ENCODE measurements at places on chromosomes 7 and 10.
A peak's percentile ranks its signal among the peaks of the same experiment; 100 is the strongest.

GRCh38 chr10:58511765-58512490 lies 744 bp upstream of the BICC1 start:
- no peaks in the 10 kb centered on the region for H3K36me3 ChIP-seq
- peak; percentile 19 for DNase-seq
- peak overlapping the region; percentile 70 for H3K27ac ChIP-seq
- H3K4me3 ChIP-seq, result no peak overlapping the region

GRCh38 chr10:50574931-50575330 lies 48.8 kb downstream of the SGMS1 start:
- H3K4me3 ChIP-seq, result no peak overlapping the region
- no peaks in the 10 kb centered on the region for H3K36me3 ChIP-seq
- no peak for DNase-seq
- no peak overlapping the region for H3K27ac ChIP-seq

DNA sequence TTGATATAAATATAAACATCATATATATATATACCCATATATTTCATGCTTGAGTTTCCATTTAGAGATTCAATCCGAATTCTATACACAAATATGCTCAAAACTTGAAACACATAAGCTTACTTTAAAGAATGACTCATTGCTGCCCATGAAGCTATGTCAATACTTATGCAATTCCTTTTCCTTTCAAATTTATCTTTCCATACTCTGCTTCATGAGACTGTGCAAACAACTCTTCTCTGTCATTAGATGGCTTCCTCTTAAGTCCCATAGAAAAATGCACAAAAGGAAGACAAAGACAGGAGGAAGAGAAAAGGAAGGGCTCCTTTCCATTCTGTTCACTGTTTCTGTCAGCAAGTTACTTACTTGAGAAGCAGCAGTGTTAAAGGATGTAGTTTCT lies 895.7 kb upstream of the SORCS1 start:
- H3K27ac ChIP-seq, result no peak overlapping the region
- no peaks in the 10 kb centered on the region for H3K36me3 ChIP-seq
- DNase-seq, result no peak
- H3K4me1 ChIP-seq, result no peaks in the 10 kb centered on the region
- no peaks in the 10 kb centered on the region for H3K27me3 ChIP-seq

DNA sequence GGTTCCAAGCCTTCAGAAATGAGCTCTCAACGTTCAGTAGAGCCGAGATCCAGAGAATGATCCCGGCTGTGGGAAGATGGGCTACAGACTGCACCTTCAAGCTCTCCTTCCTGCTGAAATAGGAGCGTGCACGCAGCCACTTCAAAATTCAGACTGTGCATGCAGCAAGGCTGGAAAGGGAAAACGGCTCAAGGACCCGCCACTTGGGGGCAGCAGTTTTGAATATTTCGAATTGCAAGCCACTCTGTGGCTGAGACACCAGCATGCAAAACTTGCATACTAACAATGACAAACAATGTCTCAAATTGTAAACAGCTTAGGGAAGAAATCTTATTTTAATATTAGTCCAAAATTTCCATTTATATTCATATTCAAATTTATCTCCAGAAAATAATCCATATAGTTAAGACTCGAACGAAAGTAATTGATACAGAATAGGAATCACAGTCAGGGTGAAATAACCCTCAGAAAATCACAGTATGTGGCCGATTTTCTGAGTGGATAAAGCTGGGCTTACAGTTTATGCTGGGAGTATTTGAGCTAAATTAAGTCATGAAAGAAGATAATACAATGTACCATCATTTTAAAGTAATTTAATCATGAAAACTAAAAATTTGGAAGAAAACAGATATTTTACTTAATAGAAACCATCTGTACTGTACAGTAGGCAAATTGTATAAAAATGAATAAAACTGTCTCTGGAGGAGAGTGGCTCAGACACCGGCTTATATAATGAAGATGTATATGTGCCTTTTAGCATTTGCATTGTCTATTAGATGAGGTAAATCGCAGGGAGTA lies 137.9 kb upstream of the MKI67 start:
- DNase-seq, result peak; percentile 72
- H3K36me3 ChIP-seq, result no peaks in the 10 kb centered on the region
- no peaks in the 10 kb centered on the region for H3K4me1 ChIP-seq
- no peak overlapping the region for H3K4me3 ChIP-seq
- no peaks in the 10 kb centered on the region for H3K27me3 ChIP-seq

DNA sequence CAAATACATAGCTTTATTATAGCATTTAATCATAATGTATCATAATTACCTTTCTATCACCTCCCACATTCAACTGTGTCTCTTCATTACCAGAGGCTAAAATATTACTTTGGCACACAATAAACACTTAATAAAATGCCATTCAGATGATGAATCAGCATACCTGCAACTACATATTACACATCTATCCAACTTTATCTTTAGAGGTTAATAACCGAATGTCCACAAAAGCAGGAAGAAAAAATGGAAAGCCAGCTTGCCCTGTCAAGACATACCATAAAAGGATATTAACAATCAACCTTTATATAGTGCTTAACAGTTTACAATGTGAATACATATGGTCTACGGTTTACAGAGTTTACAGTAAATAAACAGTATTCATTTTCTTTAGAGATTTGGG lies 12.7 kb downstream of the CACUL1 start:
- H3K27ac ChIP-seq, result peak overlapping the region; percentile 23
- H3K36me3 ChIP-seq, result no peaks in the 10 kb centered on the region
- H3K4me1 ChIP-seq, result peaks cover 76% of the 10 kb centered on the region
- DNase-seq, result no peak
- no peak overlapping the region for H3K4me3 ChIP-seq
- no peaks in the 10 kb centered on the region for H3K27me3 ChIP-seq

GRCh38 chr7:96778263-96778662 lies 68.6 kb upstream of the SEM1 start:
- no peak overlapping the region for H3K27ac ChIP-seq
- no peak overlapping the region for H3K4me3 ChIP-seq
- H3K4me1 ChIP-seq, result no peaks in the 10 kb centered on the region
- DNase-seq, result no peak
- H3K36me3 ChIP-seq, result no peaks in the 10 kb centered on the region

DNA sequence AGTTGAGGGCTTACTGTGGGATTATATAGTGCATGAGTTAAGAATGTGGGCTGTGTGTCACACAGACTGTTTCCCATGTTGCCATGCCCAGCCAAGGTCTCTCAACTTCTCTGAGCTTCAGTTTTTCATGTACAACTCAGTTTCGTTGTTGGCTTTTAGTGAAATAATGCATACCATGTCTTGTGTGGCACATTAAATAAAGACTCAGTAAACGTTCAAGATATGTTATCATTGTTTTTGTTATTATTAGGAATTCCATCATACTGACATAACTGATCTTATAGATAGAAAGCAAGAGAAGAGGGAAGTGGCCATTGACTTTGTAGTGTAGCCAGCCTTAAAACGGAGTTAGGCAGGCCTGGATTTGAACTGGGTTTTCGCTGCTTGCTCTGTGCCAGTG lies 2.9 kb downstream of the CDK14 start:
- H3K4me1 ChIP-seq, result peaks cover 23% of the 10 kb centered on the region
- DNase-seq, result no peak
- no peak overlapping the region for H3K27ac ChIP-seq
- no peaks in the 10 kb centered on the region for H3K36me3 ChIP-seq

GRCh38 chr7:124322561-124322960 lies 289.7 kb upstream of the TMEM229A start:
- no peaks in the 10 kb centered on the region for H3K4me1 ChIP-seq
- no peak for DNase-seq
- no peaks in the 10 kb centered on the region for H3K27me3 ChIP-seq
- no peak overlapping the region for H3K4me3 ChIP-seq

- no peaks in the 10 kb centered on the region for H3K4me1 ChIP-seq
- no peak overlapping the region for H3K27ac ChIP-seq
- no peaks in the 10 kb centered on the region for H3K36me3 ChIP-seq
- no peak overlapping the region for H3K4me3 ChIP-seq
Measured at GRCh38 chr10:106728232-106728631, 436.3 kb downstream of the SORCS1 start.

- no peaks in the 10 kb centered on the region for H3K27me3 ChIP-seq
- no peak overlapping the region for H3K27ac ChIP-seq
- H3K4me1 ChIP-seq, result no peaks in the 10 kb centered on the region
Measured at GRCh38 chr7:31104361-31105255, 52.5 kb downstream of the ADCYAP1R1 start.

GRCh38 chr10:17406036-17406834 lies 48.2 kb downstream of the ST8SIA6 start:
- no peaks in the 10 kb centered on the region for H3K4me1 ChIP-seq
- no peak overlapping the region for H3K4me3 ChIP-seq
- H3K27ac ChIP-seq, result no peak overlapping the region
- H3K36me3 ChIP-seq, result no peaks in the 10 kb centered on the region
- no peak for DNase-seq

DNA sequence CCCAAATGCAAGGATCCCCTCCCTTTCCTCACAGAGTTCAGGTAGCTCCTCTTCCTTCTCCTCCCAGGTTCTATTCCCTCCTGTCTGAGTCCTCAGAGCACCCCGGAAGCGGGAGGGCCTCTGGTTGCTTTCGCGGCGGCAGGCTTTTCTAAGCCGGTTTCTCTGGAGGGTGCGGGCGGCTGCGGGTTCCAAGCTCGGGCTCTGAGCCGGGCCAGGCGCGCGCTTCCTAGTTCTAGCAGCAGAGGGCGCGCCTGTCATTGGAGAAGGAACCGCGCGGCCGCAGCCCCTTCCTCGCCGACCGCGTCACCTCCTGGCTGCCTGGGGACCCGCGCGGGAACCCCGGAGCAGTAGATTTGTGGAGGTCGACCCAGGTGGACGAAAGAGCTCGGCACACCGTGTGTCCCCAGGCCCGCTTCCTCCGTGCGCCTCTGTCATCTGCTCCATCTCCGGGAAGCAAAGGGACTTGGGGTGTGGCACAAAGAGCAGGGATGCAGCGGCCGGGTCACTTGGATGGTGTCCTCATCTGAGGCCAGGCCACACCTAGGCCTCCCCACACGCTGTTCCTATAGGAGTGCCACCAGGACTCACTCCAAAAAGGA lies 389.0 kb upstream of the PODXL start:
- no peak overlapping the region for H3K27ac ChIP-seq
- DNase-seq, result peak; percentile 62
- H3K4me1 ChIP-seq, result peaks cover 8% of the 10 kb centered on the region

DNA sequence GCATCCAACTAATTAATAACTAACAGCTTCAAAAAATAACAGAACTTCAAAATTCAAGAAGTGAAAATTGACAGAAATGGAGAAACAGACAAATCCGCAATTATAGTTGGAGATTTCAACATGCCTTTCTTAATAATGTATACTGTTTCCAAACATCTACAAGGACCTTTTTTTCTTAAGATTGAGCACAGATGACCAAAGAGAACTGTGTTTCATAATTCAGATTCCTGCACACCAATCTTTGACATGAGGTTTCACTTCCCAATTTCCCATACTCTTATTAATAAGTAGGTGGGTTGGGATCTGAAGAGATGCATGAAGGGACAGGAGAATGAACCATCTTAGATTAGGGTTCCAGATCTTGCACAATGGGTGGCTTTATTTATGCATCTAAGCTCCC lies 24.9 kb upstream of the GIMAP7 start:
- H3K36me3 ChIP-seq, result no peaks in the 10 kb centered on the region
- no peaks in the 10 kb centered on the region for H3K27me3 ChIP-seq
- no peak overlapping the region for H3K27ac ChIP-seq

GRCh38 chr7:86647385-86648094 lies 3.8 kb downstream of the GRM3 start:
- peaks cover 21% of the 10 kb centered on the region for H3K4me1 ChIP-seq
- DNase-seq, result no peak
- H3K27me3 ChIP-seq, result peaks cover 11% of the 10 kb centered on the region
- no peaks in the 10 kb centered on the region for H3K36me3 ChIP-seq
- no peak overlapping the region for H3K4me3 ChIP-seq
- no peak overlapping the region for H3K27ac ChIP-seq

GRCh38 chr7:96212474-96212873 lies 109.4 kb downstream of the SLC25A13 start:
- H3K27ac ChIP-seq, result no peak overlapping the region
- no peak overlapping the region for H3K4me3 ChIP-seq
- no peak for DNase-seq
- H3K36me3 ChIP-seq, result no peaks in the 10 kb centered on the region
- no peaks in the 10 kb centered on the region for H3K27me3 ChIP-seq

DNA sequence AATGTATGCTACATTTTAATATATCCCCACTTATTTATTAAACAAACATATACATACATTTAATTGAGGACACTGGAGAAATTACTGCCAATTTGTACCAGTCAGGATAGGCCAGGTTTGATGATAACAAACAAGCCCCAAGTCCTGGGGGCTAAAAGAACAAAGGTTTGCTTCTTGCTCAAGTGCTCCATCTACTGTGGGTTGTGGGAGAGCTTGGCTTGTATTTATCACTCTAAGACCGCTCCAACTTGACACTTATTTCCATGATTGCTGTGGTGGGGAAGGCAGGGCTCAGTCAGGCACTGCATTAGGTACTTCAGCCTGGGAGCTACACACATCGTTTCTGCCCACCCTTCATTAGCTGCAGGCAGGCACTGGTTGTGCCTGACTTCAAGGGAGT lies 136.6 kb upstream of the ZNF32 start:
- peaks cover 14% of the 10 kb centered on the region for H3K4me1 ChIP-seq
- no peaks in the 10 kb centered on the region for H3K27me3 ChIP-seq
- no peak overlapping the region for H3K4me3 ChIP-seq
- DNase-seq, result no peak
- no peak overlapping the region for H3K27ac ChIP-seq

DNA sequence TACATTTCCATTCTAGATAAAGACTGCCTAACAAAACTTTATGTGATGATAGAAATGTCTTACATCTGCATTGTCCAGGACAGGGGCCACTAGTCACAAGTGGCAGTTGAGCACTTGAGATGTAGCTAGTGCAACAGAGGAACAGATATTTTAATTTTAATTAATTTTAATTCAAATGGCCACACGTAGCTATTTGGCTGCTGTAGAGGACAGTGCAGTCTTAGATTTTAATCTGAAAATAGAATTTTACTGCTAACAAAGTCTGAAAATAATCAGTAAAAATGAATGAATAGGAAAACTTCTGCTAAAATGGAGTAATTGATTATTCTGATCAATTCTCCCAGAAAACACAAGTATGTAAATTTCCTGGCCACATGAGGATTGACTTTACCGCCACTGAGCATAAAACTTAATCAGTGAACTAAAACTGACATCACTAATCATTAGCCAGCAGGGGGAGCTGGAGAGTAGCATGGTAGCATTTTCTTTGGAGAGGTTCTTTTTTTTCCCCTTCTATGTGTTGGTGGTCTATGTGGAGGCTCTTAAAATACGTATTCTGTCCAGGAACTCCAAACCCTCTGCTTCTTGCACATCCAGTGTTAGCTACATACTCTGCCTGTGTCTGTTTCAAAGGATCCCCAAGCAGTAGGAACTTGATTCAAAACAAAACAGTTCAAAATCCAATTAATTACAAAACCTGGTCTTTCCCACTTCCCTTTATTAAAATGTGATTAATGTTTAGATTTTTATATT lies 52.1 kb downstream of the TSPAN12 start:
- no peaks in the 10 kb centered on the region for H3K27me3 ChIP-seq
- peaks cover 25% of the 10 kb centered on the region for H3K4me1 ChIP-seq
- H3K36me3 ChIP-seq, result no peaks in the 10 kb centered on the region
- H3K27ac ChIP-seq, result no peak overlapping the region
- H3K4me3 ChIP-seq, result no peak overlapping the region
- DNase-seq, result peak; percentile 64

- no peaks in the 10 kb centered on the region for H3K27me3 ChIP-seq
- no peak overlapping the region for H3K27ac ChIP-seq
- H3K4me3 ChIP-seq, result no peak overlapping the region
- H3K36me3 ChIP-seq, result no peaks in the 10 kb centered on the region
Measured at GRCh38 chr10:117353684-117354083, 21.6 kb downstream of the PDZD8 start.

Measured in body of pancreas (tissue), 4 donors.